Stimulated activated CD8-positive, alpha-beta memory T cell treated with anti-CD3 and anti-CD28 coated beads, Interleukin-15, amount 100 ng/mL, for 24 hours (primary cell): ENCODE measurements at places on chromosomes 3 and 15.

DNA sequence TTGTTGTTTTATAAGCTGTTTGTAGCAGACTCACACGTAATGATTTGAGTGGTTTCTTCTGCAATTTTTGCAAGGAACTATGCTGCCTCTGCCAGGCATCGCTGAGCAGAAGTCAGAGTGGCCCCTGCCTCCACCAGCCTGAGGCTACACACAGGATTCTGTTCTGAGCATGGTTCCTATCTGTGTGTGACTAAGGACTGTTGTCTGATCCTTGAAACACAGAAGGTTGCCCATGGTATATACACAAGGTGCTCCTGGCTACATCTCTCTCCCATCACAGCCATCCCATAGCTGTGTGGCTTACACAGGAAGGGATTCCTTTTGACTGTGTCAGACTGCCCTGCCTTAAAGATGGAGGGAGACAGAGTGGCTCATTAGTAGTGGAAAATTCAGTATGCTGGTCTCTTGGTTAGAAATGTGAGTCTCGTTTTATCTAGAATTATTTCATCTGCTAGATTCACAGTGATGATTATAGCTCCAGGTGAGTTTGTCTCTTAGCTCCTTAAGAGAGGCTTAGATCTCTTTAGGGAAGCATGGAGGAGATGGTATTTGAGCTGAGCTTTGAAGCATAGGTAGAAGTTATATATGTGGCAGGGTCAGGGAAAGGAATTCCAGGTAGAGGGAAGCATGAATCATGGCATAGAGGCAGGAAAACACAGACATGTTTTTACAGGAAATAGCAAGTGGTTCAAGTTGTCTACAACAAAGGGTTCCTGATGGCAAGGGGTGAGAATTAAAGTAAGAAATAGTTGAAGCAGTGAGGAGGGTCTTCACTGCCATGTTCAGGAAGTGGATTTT, 37.5 kb downstream of the SNAPC5 start:
- DNase-seq = no peak

DNA sequence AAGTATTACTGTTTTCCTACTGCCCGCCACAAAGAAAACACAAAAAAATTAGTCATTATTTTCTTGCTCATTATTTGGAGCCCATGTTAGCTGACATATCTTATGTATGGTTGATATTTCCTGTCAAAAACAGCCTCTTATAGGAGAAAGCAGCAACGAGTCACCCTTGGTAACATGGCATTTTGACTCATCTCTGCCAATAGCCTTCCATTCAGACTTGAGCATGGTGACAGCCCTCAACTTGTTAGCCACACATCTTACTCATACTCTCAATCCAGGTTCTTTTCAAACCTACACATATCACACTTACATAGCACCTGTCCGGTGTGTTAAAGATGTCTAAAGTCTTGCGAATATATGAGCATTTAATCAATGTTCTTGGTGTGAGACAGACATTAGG, 109.4 kb upstream of the SAMMSON start:
- no peak for DNase-seq

- DNase-seq = no peak
Measured at GRCh38 chr3:119809249-119810017, 27.5 kb downstream of the NR1I2 start.

- DNase-seq = no peak
Measured at GRCh38 chr3:95401693-95402092, 1338.8 kb downstream of the NSUN3 start.

GRCh38 chr3:186160691-186161243, 51.9 kb upstream of the ETV5 start:
- DNase-seq = no peak

GRCh38 chr3:127535901-127536829, 54.4 kb downstream of the TPRA1 start:
- no peak for DNase-seq

DNA sequence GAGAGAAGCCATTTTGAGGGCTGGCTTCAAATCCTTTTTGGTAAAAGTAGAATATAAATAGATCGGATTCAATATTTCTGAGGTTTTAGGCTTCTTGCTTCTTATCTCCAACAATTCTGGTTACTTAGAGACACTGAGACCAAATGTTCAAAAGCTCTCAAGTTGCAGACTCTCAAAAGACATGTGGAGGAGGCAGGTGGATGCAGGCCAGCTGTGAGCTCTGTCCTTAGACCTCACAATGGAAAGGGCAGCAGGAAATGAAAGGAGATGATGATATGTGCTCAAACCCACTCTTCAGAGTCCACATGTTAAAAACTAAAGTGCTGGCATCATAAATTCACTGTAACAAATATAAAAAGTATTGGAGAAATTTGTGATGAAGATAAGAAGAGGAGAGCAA, 424.9 kb upstream of the ALCAM start:
- no peak for DNase-seq

GRCh38 chr3:30401971-30402370, 204.4 kb upstream of the TGFBR2 start:
- no peak for DNase-seq

GRCh38 chr3:76047368-76047767, 262.0 kb upstream of the ZNF717 start:
- no peak for DNase-seq

- DNase-seq = no peak
Measured at GRCh38 chr3:146912241-146913015, 307.3 kb upstream of the PLSCR5 start.

- no peak for DNase-seq
Measured at GRCh38 chr3:74021449-74021848, 396.7 kb upstream of the PDZRN3 start.

GRCh38 chr3:186032321-186032720, 76.6 kb downstream of the ETV5 start:
- DNase-seq = no peak

- DNase-seq = no peak
Measured at GRCh38 chr3:171234298-171235010, 207.9 kb upstream of the SLC2A2 start.

- no peak for DNase-seq
Measured at GRCh38 chr3:40914475-40914874, 284.8 kb upstream of the CTNNB1 start.

DNA sequence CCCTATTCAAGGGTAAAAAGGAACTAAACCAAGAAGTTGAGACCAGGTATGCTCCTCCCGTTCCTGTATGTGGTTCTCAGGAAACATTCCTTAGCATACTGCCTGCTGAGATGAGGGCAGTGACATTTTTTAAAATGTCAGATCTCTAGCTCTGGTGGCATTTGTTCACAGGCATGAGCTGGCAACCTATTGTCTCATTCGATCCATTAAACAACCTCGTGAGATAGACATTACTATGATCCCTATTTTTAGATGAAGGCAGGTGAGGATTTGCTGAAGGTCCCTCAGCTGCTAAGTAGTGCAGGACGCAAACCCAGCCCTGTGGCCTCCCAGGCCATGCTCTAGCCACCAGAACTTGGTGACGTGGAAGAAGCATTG, 74.9 kb downstream of the SIDT1 start:
- no peak for DNase-seq

- no peak for DNase-seq
Measured at GRCh38 chr3:117118604-117119003, 409.0 kb downstream of the TUSC7 start.

- DNase-seq = no peak
Measured at GRCh38 chr3:51947215-51947900, 5.2 kb downstream of the PARP3 start.

DNA sequence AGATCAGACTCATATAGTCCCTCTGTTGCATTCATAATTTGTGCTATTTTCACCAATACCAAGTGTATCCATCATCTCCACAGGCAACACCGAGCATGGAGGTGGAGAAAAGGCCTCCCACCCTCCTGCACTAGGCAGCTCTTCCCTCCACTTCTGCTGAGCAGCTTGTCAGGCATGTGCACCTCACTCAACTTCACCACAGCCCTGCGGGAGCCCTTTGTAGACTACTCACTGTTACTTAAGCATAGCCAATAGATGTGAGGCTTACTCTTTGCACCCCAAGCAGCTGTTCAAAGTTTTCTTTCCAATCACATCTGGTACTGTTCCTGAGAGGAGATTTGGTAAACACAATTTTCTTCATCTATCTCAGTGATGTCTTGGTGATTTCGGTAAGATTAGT, 16.9 kb upstream of the GUCA1C start:
- DNase-seq = no peak

DNA sequence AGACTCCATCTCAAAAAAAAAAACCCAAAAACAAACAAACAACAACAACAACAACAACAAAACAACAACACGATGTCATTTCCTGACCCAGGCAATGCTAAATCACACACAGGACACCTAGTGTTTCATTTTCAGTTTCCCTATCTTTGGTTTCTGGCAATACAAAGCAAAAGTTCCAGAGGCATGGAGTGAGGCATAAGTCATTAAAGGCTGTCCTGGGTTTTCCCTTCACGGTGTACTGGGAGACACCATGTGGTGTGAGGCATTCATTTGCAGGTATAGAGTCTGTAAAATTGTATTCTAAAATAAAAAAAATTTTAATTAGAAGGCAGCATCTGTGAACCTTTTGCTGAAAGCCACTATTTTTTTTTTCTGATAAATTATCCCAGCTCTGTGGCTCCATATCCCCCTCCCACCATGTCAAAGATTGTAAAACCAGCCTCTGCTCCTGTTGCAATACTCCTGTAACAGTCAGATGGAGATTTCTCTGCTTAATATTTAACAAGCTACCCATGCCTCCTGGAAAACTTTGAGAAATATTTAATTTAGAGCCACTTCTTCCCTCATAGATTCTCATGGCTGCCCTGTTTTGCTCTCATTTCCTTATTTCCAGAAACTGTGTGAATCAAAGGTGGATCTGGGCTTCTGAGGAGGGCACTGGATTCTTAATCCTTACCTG, 324.6 kb downstream of the MCTP2 start:
- no peak for DNase-seq

GRCh38 chr3:188432802-188433520, 279.0 kb downstream of the LPP start:
- no peak for DNase-seq

- DNase-seq = no peak
Measured at GRCh38 chr3:52827866-52828376, 2.6 kb downstream of the ITIH4 start.

DNA sequence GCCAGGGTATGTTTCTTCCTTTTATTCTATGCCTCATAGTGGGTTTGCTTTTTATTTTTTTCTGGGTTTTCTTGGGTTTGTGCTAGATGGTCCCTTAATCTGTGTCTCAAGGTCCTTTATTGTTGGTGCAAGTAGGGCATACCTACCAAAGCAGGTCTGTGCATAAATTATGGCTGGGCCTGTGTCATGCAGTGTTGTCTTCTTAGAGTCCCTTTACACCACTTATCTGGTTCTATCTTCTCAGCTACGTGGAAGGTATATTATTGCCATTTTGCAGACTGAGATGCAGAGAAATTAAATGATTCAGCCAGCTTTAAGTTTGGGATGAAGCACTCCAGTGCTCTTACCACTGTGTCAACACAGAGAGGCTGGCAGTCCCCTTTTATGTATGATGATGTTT, 293.5 kb upstream of the SOX2 start:
- DNase-seq = no peak

GRCh38 chr3:178967177-178967532, 104.5 kb downstream of the ZMAT3 start:
- no peak for DNase-seq

- DNase-seq = no peak
Measured at GRCh38 chr15:78406016-78406585, 31.9 kb upstream of the IREB2 start.

GRCh38 chr15:25734680-25735355, 128.3 kb downstream of the ATP10A start:
- no peak for DNase-seq

GRCh38 chr15:73802431-73803041, 49.4 kb upstream of the INSYN1 start:
- no peak for DNase-seq

GRCh38 chr3:39960515-39961191, 151.2 kb downstream of the MYRIP start:
- DNase-seq = no peak

DNA sequence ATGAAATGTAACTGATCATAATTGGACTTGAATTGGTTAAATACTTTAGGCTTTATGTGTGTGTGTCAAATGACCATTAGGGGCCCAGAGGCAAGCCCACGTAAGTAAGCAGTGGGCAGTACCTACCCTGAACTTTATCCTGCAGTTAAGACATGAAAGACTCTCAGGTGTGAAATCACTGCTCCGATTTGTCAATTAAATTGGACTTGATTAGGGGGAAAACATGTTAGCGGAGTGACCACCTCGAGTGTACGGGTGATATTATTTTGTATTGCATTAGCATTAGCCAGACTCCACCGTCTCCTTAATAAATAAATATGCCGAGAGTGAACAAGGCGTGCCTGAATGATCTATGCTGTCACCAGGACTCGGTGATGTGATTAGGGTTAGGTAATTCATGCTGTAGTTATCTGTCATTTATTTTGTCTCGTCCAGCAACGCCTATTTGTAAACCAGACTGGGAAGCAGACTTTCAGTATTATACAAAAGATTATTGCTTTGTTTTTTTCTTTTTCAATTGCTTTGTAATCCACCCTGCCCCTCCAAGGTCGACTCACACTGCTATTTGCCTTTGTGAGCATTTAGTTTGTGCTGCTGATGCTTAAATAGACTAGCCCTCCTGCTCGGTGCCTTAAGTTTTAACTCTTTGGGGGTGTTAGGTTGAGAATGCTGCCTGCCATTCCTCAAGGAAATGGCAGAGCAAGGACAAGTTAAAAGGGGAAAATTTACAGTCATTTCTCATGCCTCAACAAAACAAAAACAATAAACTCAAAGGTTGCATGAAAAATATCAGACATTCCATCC, 1.8 kb downstream of the RBMS3 start:
- DNase-seq = no peak

DNA sequence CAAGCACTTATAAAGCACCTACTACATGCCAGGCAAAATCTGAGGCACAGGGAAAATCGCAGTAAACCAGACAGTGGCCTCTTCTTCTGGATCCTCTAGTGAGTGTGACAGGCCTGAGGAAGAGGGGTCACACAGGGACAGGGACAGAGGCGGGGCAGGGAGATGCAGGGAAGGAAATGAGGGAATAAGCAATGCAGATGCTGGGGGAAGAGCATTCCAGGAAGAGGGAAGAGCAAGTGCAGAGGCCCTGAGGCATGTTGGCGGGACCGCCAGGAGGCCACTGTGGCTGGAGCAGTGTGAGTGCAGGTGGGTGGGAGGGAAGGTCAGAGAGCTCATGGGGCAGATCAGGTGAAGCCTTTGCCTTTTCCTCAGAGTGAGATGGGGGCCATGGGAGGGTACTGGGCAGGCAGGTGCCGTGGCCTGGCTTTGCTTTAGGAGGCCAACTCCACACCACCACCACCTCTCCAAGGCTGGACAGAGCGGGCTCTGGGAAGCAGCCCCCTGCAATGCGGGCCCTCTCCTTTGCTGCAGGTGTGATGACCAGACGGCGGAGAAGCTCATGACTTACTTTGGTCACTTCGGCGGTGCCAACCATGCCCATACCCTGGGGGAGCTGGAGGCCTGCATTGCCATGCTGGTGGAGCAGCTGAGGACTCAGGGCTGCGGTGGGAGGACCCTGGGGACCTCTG, 26.8 kb upstream of the GP9 start:
- no peak for DNase-seq

- no peak for DNase-seq
Measured at GRCh38 chr15:69535101-69535638, 82.6 kb downstream of the RPLP1 start.

DNA sequence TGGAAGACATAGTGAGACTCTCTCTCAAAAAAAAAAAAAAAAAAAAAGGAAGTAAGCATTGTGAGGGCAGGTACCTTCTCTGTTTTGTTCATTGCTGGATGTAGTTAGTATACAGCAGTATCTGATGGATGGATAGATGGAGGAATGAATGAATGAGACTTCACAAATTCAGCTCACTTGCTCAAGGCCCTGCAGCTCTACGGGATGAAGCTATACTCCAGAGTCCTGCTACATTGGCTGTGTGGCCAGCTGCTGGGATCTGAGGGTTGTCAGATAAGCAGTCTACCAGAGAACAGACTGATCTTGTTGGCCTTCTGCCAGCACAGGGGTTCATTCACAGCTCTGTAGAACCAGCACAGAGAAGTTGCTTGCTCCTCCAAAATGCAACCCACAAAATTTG, 35.0 kb downstream of the MLH1 start:
- no peak for DNase-seq
